Stimulated activated CD8-positive, alpha-beta memory T cell treated with anti-CD3 and anti-CD28 coated beads, Interleukin-4, amount 100 ng/mL, for 4 hours (primary cell): ENCODE measurements at places on chromosomes 16 and 17.
A peak's percentile ranks its signal among the peaks of the same experiment; 100 is the strongest.

DNA sequence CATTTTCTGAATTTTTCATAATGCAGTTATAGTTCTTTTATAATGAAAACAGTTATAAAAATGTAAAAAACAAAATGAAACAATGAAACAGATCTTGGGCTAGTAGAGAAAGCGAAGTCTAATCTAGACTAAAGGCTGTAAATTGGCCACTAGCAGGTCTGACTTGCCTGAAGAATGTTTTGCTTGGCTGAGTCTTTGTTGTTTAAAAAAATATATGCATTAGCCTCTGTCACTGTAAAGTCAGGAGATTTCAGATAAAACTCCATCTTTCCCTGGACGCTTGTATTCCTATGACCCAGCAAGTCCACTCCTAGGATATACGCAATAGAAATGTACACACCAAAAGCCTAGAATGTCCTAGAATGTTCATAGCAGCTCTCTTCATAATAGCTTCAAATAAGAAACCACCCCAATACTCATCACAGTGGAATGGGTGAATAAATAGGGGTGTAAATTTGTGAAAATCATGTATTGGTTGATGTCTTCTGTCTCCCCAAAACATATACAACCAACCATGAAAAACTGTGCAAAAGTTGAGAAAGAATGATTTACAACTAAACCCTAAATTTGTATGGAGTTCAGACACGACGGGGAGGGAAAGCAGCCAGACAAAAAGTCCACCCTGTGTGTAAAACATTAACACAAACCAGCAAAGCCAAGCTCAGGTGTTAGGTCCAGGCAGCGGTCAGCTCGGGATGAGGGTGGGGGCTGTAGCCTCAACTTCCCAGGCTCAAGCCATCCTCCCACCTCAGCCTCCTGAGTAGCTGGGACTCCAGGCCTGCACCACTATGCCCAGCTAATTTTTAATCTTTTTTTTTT is 37.7 kb upstream of the MEAK7 start:
- no peak for DNase-seq

DNA sequence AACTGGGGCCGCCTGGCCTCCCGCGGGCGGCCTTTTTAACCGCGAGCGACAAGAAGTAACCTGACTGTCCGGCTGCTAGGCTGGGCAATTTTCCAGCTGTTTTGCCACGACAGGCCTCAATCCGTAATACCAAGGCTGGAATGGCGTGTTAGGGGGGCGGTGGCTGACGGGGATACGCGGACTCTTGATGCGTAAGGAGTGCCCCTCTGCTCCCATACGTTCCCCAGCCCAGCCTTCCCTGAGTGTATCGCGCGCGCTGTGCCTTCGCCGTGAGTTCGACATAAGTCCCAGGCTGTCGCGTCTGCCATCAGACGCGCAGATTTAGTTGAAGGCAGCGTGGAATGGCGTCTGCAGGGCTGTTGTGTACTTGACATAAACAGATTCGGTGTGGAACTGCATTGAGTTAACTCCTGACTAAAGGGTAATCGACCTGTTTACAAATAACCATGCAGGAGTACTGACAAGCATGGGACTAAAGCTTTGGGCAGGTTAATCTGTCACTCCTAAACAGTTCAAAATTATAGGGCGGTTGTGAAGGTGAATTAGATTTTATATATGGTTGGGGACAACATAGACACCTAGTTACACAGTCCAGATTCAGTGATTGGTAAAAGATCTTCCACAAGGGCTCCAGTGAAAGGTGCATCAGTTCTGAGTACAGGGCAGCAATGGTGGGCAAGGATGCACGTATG is 16.6 kb upstream of the ERN1 start:
- DNase-seq, result peak; percentile 20

DNA sequence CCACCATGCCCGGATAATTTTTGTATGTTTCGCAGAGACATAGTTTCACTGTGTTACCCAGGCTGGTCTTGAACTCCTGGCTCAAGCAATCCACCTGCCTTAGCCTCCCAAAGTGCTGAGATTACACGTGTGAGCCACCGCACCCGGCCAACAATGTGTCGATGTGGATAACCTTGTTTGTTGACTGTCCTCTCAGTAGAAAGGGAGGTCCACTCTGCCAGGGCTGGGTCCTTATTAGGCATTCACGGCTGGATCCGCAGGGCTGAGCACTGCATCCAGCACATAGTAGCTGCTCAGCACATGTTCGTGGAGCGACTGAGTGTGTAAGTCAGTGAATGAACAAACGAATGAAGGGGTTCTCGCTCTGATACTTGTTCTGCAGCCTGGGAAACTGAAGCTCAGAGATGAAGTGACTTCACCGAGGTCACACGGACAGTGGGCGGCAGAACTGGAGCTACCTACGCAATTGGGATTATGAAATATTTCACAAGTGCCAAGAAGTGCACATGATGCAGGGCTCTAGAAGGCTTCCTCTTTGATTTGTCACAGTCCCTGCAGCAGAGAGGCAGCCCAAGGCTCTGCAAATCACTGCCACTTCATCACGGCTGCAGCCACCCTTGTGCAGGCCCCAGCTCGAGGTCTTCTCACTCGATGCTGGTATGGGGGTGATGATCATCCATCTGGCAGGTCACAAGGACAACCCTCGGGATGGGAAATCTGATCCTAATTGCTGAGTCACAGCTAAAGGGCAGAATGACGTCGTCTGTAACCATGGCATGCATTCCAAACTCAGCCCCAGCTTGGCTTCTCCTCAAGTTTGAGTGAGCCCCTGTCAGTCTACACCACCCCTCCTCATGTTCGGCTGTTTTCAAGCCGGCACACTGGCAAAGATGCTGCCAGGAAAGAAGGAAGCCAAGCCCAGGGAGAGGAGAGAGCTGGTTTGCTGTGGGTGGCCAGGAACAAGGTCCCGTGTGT is 28.0 kb upstream of the SNN start:
- DNase-seq, result no peak

DNA sequence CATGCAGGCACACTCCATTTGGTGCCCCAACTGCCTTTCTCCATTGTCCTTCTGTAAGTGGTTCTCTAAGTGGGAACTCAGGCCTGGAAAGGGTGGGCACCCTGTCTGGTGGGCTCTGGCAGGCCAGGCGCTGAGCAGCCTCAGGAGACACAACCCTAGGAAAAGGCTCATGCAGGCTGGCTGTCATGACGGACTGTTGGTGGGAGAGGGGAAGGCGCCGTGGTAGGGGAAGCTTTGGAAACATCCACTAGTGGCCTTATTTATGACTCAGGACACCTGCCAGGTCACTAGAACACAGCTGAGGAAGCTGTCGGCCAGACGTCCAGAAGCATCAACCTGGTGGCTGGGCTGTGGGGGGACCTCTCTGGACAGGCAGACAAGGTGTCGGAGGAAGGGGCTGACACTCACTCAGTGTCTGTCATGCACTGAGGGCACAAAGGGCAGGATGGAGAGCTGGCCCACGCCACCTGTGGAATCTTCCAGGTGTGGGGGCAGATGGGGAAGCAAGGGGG is 216.0 kb downstream of the SEC14L1 start:
- DNase-seq, result no peak

DNA sequence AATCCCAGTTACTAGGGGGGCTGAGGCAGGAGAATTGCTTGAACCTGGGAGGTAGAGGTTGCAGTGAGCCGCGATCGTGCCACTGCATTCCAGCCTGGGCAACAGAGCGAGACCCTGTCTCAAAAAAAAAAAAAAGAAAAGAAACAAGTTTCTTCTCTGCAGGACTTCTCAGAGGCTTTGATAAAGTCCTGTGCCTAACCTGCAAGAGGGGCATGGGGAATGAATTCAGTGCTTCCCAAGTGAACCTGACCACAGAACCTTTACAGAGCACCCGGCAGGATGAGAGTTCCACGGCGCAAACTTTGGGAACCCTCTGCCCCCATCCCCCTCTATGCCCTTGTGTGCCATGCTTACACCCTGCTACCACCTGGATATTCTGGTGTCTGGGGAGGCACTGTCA is 17.9 kb downstream of the ITGB4 start:
- DNase-seq, result no peak

GRCh38 chr16:73048292-73049080 is 558 bp upstream of the ZFHX3 start:
- no peak for DNase-seq

GRCh38 chr17:78492116-78492799 is 84.9 kb downstream of the DNAH17 start:
- no peak for DNase-seq

DNA sequence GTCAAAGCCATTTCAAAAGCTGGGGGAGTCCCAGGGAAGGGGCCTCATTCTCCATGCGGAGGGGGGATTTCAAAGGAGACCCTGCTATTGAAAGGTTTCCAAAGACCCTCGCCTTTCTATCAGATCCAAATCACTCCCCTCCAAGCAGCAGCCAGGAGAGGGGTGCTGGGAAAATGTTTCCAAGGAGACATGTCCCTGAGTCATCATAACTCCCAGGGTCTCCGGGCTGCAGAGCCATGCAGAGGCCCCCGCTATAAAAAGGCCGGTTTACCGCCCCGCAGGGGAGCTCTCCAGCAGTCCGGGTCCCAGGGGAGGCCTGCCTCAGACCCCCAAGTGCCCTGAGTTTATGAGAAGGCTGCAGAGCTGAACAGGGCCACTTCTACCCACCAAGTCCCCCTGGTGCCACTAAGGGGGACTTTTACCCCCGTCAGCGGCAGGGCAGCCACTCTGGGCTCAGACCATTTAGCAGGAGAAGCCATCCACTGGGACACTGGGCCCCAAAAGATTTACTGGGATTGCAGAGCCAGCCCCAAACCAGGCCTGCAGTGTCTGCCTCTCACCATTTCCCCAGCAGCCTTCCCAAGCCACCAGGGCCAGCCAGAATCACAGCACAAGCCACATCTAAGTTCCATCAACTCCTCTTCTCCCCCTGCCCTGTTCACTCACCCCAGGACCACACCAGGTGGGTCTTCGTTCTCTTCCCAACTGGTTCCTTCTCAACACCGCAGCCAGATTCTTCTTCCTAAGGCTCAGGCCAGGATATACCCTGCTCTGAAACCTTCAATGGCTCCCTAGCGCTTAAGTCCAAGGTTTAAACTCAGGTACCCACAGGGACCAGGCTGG is 234.4 kb downstream of the ZNF423 start:
- DNase-seq, result no peak

DNA sequence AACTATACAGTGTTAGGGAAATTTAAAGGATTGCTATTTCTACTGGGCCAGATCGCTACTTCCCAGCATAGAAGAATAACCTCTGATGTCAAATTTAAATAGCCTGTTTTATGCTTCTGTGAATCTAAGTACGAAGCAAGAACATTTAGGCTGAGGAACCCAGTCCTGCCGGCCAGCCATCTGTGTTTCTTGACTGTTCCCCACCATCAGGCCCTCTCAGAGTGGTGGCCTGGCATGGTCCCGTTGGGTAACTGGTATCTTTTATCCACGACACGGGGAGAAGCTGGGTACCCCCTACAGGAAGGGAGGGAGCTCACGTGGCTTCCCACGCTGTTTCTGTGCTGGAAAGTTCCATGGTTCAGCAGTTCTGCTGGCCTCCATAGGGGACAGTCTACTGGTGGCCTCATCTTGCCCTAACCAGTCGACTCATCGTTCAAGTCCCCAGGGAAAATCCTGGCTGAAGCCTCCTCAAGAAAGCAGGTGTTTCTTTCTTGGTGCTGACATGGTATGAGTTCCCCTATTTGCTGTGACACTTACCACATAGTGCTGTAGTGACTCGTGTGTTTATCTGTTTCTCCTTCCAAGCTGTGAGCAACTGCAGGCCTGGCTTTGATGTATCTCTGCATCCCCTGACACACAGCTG is 201.7 kb upstream of the NLRP1 start:
- no peak for DNase-seq

GRCh38 chr16:4679850-4680636 is 13.3 kb upstream of the NUDT16L1 start:
- no peak for DNase-seq

GRCh38 chr17:83203472-83204221 is 124.2 kb downstream of the METRNL start:
- no peak for DNase-seq

- DNase-seq, result no peak
These were observed 216.7 kb upstream of the MPHOSPH6 start for GRCh38 chr16:82386761-82387160.

DNA sequence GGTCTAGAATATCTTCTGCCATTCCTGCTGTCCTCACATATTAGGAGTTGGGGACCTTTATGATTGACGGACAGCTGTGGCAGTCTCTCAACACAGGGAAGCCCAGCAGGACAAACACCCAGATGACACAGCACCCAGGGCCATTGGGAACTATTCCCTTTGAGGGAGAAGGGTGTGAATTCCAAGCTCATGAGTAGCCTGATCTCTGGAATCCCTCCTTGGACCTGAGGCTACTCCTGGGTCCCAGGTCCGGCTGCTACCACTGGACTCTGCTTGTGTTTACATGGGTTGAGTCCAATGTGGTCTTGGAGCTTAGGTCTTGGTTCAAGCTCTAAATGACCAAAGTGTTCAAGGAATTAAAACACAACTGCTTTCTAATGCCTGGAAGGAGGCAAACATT is 78.9 kb downstream of the SLC6A2 start:
- no peak for DNase-seq

GRCh38 chr16:75083813-75084212 is 32.8 kb downstream of the LDHD start:
- DNase-seq, result no peak

DNA sequence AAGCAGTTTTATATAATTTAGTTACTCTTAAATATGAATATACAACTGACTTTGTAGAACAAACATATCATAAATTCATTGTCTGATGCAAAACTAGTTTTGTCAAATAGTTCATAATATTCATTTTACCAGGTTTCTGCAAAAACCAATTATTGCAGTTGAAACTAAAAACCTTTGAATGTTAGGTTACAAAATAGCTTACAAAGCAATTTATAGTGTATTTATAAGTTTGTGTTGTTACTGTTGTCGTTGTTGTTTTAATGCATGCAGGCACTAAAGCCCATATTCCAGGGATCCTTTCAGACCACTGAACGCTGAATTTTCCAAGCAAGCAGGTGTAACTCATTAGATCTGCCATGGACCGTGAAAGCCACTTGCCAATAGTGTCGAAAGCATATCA is 427.6 kb downstream of the ZFHX3 start:
- no peak for DNase-seq

DNA sequence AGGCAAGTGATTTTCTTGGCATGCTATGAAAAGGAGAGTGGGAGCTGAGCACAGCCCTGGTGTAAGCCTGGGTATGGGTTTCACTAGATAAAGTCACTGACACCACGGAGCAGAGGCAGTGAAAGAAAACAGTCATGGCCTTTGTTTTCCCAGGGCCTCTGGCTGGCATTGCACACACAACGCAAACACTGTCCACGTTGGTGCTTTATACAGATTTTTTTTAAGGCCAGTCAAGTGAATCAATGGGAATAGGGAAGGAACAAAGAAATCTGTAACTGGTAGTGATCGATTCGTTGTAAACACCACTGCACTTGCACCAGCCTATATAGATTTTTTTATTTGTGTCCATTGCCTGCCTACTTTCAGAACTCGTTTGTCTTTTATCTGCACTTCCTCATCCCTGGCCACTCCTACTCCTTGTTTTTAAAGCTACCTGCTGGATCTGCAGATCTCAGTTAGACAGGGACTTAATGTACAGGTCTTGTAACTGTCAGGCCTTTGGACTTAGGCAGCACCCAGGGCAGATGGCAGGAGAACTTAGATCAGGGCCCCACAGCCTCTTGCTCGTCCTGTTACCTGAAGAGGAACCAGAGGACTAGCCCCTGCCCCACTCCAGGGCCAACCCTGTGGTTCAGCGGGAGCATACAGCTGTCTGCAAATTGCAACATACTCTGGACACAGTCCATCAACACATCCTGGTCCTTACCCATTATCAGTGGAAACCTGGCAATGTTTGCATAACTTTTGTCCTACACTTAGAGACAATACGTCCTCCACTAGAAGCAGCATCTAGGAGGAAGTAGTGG is 10.6 kb upstream of the TMIGD1 start:
- no peak for DNase-seq
